Brain microvascular endothelial cell (primary cell): ENCODE measurements at places on chromosomes 16 and 17.
A peak's percentile ranks its signal among the peaks of the same experiment; 100 is the strongest.

DNA sequence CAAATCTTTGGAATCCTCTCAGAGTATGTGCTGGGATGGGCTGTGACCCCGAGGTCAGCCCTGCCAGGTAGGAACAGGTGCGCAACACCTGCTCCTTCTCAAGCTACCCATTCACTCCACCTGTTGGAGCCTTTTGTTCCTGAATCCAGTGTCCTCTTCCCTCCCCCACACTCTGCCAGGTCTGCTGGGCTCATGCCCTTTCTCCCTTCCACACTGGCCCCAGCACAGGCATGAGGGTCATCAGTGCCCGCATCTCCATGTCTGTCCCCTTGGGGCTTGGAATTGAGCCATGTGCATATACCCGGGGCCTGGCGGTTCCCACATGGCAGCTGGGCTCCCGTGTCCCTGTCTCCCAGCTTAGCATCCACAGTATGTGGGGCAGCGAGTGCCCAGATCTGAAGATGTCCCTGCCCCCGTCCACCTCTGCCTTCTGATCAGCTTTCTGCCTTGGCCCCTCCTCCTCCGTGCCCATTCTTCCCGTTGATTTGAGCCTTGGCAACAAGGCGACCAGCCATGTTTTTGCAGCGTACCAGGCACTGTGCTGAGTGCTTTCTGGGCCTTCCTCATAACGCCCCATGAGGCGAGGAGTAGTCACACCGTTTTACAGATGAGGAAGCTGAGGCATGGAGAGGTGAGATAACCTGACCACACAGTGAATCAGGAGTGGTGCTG is 102.2 kb downstream of the RAP1GAP2 start:
- DNase-seq = no peak

- no peak for DNase-seq
Observed at GRCh38 chr16:83508295-83508694, 299.5 kb upstream of the HSBP1 start.

DNA sequence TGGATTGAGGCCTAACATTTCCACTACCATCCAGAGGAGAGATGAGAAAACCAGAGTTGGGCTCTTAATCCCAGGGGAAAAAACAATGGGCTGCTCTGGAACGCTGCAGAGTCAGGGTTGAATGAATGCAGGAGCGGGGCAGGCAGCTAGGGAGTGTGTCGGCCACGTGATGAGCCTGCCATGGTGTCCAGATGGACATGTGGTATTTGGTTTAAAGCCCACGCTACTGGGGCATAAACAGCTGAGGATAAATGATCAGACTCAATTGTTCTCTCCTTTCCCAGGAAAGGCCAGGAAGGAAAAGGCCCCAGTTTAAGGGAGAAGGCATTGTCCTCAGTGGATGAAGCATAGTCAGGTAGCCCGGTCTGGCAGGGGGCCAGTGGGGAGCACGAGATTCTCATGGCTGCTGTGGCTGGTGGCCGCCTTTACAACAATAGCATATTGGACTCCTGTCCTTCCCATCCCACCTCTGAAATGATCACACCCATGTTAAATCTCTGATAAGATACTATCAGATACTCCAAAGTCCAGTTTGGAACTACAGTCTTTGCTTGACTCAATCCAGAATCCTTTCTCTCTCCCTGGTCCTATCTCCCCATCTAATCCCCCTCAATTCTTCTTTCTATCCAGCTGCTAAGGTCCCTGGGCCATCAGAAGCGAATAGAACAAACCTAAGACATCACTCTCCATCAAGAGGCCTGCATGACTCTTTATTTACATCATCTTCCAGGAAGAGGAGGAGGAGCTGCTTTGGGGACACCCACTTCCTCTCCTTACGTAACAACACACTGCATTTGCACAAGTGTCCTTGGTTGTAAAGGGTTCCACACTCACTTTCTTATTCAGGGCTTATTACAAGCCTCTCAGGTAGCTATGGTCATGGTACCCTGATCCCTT is 20.4 kb downstream of the CA4 start:
- no peak for DNase-seq

DNA sequence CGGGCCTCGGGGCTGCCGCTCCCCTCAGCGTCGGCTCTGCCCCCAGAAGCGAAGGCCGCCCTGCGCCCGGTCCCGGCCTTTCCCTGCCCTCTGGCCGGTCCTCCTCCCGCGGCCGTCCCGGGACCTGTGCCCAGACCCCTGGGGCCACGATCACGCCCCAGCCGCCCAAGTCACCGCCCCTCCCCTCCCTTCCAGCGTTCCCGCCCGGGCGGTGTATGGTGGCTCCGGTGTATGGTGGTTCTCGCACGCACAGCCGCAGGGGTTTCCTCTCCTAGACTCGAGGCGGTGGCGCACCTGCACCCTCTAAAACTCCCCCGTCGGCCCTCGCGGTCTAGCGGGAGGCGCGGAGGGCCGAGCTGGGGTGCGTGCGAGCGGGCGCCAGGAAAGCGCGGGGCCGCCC is 10.0 kb downstream of the TIGD7 start:
- DNase-seq = no peak

DNA sequence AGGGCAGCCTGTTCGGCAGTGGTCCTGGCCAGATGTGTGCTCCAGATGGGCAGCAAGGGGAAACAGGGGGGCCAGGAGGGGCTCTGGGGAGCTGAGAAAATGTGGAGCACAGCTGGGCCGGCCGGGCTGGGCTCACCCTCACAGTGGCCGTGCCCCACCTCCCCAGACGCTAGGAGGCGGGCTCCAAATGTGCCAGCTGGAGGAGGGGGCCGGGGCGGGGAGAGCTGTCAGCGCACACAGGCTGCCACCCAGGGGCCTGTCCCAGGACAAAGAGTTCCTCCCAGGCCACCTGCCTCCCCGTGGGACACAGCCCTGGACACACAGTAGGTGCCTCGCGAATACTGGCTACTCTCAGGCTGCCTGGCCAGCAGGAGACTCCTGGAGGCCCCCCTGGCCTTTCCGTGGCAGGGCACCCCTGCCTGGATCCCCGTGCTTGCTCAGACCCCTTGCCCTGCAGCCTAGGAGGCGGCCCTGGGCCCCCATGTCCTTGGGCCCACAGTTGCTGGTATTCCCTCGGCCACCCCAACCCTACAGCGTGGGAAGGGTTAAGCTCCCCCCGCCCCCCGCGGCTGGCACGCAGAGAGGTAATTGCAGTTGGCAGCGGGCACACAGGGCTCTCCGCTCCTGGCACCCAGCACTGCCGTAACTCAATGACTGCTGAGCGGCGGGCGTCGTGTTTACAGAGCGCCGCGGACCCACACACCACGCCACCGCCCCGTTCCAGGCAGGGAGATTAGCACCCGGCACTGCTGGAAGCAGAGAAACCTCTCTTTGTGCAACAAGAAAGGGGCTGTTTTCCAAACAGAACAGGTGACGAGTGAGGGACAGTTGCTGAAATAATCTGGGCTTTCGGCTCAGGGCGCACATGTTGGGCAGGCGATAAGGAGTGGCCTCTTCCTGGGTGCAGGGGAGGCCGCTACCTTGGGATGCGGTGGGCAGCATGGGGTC is 32.2 kb downstream of the BAHCC1 start:
- no peak for DNase-seq

GRCh38 chr17:8552577-8553320 is 77.8 kb downstream of the MYH10 start:
- DNase-seq = no peak

GRCh38 chr17:41966463-41967140 is at the start of gene CNP:
CNP (plus strand) TSS chr17:41966795; CDS start chr17:41966885, 90 bp downstream.
- DNase-seq = peak; percentile 82

DNA sequence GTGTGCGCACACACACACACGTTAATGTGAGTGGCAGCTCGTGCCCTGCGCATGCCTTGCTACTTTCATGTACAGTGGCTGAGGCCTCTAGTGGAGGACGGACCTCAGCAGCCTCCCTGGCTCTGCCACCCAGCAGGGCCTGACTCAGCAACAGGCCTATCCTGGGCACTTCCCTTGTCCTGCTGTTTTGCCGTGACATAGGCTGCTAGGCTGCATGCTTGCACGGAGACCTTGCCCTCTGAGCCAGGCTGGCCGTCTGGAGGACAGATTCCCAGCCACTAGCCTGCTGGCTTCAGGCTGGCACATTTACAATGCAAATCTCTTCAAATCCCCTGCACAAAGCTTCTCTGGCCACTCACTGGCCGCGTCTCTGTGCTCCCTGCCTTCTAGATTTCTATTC is 9.5 kb downstream of the RNF213 start:
- no peak for DNase-seq

GRCh38 chr17:74758848-74759168 is 10.4 kb downstream of the NHERF1 start:
- no peak for DNase-seq

DNA sequence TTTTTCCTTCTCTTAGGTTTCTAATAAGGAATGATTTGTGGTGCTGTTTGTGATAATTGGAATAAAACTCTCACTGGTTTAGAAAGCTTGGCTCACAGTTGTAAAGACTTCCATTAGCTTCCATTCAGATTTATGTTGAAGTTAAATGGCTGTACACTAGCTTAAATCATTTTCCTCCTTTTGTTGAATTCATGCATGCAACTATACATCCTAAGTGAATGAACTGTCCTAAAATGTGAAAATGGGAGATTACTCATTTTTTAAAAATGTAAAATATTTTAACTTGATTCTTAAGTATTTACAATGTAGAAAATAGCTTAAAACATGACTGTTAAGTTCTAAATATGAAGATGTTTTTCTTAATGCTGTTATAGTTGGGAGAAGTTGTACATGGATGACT is 15.2 kb downstream of the PRKCA start:
- DNase-seq = no peak

- no peak for DNase-seq
Observed at GRCh38 chr16:47599512-47599911, 138.4 kb downstream of the PHKB start.

- DNase-seq = no peak
Observed at GRCh38 chr17:40576113-40576740, 11.0 kb upstream of the CCR7 start.

DNA sequence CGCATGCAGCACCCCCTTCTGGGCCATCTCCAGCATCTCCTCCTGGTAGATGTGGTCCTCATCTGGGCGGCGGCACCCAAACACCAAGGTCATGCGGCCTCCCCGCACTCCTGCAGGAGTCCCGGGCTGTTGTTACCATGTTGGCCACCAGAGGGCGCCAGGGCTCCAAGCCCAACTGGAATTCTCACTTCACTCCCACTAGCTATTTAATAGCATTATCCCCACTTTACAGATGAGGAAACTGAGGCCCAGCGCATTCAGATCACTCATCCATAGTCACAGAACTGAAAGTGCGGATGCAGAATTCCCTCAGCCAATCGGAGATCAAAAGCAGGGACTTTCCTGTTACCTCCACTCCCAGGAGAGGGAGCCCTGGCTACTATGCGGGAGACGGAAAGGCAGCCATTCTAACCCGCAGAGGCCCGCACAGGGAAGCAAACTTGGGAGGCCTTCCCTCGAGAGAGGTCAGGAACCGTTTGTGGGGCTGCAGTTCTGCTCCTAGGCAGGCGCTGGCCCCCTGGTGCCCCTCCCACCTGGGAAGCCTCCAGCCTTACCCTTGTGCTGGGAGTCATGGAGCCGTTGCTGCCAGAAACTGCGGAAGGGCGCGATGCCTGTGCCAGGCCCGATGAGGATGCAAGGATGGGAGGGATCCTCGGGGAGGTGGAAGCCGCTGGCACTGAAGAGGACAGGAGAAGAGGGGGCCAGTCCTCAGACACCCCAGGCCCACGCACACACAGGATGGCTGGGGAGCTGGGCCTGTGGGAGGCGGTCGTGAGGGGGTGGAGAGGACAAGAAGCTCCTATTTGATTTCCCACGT is 40.1 kb downstream of the NOS2 start:
- DNase-seq = peak; percentile 41

DNA sequence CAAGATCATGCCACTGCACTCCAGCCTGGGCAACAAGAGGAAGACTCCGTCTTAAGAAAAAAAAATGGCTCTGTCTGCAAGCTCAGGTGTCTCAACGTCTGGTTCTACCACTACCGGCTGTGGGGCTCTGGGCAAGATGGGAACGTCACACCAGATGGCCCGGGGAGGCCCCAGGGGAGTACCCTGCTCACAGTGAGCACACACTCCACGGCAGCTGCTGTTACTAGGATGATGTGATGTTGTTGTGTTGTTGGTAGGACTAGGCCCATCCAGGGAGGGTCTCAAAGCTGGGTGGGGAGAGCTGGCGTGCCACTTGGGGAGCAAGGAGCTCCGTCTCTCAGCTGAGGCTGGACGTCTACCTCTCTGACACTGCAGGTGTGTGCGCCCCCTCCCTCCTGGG is 9.4 kb upstream of the NPTX1 start:
- no peak for DNase-seq

DNA sequence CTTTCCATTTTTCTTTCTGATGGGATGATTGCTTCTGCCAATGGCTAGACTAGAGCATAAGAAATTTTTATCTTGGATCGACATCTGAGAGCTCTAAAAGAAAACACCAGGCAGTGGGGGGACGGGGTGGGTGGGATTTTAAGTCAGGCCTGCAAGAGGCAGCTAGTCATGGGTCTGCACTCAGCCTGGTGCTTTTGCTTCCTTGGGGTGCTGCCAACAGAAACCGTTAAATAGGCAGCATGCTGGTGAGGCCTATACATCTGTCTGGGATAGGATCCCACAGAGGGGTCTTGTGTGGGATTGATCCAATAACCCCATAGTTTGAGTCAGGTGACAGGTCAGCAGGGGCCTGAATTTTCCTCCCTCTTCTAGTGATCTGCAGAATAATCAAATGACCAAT is 26.9 kb downstream of the ZNRF1 start:
- peak; percentile 49 for DNase-seq

GRCh38 chr16:17696616-17697015 is 225.9 kb upstream of the XYLT1 start:
- DNase-seq = no peak

- DNase-seq = peak; percentile 33
Observed at GRCh38 chr16:11297492-11298142, 16.5 kb upstream of the PRM1 start.

GRCh38 chr17:77933777-77934398 is 24.6 kb upstream of the TNRC6C start:
- no peak for DNase-seq

GRCh38 chr17:33864758-33865229 is 390.3 kb upstream of the CCL2 start:
- no peak for DNase-seq

GRCh38 chr16:3689731-3690130 is 27.6 kb downstream of the TRAP1 start:
- DNase-seq = no peak
